Activated T-helper 9 cell treated with anti-CD3 and anti-CD28 coated beads, Interleukin-2, amount 50 U/mL, for 16 hours (primary cell): ENCODE measurements at places on chromosomes 16 and 17.

DNA sequence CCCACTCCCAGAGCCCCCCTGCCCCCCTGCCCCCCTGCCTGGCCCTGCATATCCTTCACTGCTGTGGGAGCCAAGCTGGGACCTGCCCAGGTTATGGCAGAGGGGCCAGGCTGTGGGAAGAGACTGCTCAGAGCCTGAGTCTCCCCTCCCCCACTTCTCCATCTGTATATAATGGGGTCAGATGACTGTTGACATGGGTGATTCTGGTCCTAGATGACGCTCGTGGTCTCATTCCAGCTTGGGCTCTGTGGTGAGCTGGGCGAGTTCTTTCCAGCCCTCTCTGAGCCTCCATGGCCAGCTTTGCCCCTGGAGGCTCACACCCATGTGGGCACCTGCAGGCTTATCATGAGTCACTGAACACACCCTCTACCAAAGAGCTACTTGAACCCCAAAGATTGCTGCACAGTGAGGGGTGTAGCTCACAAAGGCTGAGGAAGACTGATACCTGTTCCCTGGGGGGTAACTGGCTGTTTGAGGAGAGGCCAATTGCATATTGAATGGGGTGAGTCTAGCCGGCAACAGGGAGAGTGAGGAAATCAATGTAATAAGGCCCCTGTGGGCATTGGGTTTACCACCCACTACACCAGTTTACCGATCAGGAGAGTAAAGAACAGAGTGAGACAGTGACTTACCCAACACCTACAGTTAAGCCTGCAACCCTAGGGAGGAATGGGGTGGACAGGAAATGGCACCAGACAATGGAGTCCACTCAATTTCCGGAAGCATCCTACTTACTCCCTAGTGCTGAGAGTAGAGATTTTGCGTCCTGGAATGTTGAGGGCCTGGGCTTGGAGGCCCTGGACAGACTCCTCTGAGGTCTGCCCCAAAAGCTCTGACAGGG is 4.2 kb upstream of the SREBF1 start:
- DNase-seq, result no peak

GRCh38 chr17:76171706-76172105 is 30.7 kb upstream of the FOXJ1 start:
- no peak for DNase-seq

DNA sequence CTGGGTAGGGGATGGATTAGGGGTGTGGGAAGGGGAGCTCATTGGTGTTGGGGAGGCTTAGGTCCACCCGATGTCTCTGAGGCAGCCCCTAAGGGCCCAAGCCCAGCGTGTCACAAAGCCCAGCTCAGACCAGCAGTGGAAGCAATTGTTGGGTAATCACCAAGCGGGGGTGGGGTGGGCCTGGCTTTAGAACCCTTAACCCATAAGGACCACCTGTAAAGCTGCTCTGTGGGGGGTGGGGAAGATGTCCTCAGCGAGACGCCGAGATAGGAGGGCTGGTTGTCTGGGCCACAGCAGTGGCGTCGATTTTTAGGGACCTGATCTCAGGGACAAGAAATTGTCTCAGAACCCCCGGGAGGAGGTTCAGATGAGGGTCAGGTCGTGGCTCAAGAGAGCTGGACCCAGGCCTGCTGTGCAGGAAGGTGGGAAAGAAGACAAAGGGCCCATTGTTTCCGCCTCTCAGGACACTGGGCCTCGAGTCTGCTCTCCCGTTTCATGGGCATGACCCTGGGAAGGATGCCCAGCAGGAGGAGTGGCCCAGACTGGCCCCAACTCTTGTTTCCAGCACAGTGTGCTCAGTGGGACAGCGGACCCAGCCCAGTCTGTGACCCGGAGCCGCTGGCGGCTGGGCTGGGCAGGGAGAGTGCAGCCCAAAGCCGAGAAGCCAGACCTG is 15.9 kb downstream of the ST6GALNAC2 start:
- no peak for DNase-seq

GRCh38 chr17:51238255-51238887 is 21.5 kb downstream of the MBTD1 start:
- no peak for DNase-seq

DNA sequence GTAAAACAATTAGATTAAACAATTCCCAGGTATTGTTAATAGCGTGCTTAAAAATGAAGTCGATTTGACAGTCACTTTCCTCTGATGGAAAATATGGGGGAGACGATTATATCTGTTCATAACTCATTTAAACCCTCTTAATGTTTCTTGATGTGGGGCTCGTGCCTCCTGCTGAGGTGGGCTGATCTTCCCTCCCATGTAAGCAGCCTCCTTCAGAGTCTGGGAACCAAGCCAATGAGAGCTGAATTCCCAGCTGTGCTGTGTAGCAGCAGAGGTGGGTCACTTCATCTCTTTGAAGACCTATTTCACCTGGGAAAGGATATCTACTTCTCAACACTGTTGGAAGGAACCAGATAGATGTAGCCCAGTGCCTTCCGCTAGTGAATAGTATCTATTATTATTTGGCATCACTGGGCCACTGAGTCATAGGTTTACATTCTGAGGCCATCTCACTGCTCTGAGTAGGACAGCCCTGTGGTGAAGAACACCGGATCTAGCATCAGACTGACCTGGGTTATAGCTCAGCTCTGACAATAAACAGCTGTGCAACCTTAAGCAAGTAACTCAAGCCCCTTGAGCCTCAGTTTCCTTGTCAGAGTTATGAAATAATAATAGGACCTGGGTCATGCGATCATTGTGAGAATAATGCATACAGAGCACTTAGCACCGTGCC is 85.3 kb upstream of the C16orf82 start:
- no peak for DNase-seq

GRCh38 chr17:68054296-68054900 is 18.9 kb downstream of the KPNA2 start:
- no peak for DNase-seq

DNA sequence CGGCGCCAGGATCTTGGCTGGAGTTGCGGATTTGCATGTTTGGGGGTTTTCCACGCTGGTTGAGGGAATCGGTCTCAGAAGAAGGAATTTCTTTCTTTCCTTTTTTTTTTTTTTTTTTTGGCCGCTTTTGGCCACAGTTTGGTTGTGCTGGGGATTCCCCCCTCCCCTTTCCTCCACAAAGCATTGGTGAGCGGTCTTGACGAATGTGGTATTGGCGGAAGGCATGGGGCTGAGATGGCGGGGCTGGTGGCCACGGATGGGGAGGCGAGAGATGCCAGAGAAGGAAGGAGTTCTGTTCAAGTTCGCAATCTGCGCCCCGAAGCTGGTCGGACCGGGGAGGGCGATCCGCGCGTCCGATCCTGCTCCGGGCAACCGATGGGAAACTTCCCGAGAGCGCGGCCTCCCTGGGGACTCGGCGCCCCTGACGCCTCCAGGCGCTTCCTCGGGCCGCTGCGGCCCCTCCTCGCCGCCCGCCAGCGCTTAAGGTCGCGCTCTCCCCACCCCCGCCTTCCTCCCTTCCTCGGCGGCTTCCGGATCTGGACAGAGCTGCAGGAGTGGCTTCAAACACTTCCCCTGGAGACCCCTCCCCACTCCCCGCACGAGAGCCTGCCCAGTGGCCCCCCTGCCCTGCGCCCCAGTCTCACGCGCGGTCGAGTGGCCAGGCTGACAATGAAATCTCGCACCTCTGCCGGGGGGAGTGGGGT is 43.2 kb downstream of the RAI1 start:
- no peak for DNase-seq

- no peak for DNase-seq
Measured at GRCh38 chr17:5596421-5596820, 12.1 kb upstream of the NLRP1 start.

DNA sequence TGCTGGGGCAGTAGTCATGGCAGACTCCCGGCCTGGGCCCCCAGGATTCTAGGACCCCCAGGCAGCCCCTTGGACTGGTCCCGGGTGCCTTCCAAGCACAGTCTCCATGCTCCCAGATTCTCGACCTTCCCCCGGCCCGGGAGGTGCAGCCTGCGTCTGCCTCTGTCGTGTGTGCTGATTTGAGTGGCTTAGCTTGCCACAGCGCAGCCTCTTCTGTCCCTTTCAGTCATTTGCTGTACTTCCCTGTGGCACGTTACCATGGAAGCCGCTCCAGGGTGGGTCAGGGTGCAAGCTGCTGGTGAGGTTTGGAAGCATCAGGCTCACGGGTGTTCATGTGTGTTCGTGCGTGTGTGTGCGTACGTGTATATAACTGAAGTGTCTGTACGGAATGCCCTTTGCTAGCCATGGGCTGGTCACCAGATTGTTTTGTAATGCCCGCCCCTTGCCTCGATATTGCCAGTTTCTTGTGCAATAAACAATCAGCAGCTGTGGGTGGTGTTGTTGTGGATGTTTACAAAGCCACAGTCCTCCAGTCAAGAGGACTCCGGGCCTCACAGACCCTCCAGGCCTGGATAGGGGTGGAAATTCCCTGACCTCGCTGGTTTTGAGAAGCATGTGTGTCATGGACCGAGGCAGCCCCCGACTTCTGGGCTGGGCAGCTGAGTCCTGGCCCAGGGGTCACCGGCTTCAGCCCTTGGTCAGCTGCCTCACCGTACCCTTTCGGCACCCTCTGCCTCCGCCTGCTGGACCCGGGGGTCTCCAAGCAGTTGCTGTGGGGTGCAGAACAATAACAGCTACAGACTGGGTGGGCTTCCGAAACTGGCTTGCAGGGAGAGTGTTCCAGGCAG is 9.7 kb upstream of the CLEC18A start:
- no peak for DNase-seq

DNA sequence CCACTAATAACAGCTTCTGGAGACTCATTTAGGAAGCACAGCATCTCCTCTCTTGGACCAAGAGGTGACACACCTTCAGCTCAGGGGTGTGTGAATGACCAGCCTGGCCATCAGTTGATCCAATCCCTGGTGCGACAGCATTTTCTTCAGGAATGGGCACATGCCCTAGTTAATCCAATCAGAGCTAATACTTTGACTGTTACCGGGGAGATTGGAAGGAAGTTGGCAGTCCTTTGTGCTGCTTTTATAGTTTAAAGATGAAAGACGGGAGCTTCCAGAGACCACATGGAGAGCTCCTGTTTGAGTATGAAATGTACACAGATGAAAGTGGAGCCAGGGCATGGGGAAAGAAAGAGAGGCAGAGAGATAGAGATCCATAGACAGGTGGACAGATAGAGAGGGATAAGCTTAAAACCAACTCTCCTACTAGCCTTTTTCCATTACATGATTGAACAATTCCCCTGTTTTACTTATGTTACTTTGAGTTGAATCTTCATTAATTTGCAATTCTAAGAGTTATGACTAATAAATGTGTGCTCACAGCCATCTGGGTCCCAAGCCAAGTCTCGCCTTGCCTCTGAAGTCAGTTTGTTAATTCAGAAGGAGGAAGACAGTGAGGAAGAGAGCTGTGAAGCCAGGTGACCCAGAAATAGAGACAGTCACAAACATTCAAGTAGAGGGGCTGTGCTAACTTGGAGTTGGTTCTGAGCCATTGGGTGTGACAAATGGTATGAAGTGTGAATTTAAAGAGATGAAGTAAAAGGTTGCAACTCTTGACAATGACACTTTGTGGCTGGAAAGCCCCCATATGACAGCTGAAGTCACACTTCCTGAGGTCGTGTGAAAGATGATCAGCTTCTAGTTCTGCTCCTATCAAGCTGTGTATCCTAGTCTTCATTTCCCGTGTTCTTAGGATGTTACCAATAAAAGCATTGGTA is 120.0 kb upstream of the GOT2 start:
- no peak for DNase-seq

GRCh38 chr16:48162839-48163410 is 7.1 kb upstream of the ABCC12 start:
- DNase-seq, result no peak

DNA sequence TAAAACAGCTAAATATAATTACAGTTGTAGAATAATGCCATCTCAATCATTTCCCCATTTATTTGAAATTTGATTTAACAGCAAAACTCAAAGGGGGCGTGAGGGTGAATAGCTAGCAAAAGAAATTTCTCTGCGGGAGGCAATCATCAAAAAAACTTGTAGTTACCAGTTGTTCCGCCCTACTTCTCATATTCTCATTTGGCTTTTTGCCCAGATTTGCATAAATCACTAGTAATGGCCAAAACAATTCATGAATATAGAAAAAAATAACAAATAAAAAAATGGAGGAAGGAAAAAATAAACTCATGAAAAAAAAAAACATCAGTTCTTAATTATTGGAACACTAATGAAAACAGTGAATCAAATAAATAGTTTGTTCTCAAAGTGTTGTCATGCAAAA is 722.6 kb upstream of the KIF2B start:
- DNase-seq, result no peak

DNA sequence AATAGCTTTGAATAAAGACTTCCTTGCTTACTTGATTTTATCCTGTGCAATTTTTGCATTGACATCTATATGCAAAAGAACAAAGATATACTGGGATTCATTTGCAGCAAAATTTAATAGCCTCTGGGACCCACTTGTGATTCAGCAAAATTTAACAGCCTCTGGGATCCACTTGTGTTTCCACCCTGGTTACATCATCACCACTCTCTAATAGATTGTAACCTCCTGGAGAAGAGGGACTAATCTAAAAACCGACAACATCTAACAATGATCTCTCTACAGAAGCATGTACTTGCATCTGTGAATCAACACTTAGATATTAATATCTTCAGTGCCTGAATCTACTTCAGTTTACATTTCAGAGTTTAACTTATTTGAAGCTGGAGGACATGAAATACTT is 202.0 kb upstream of the CPHXL start:
- DNase-seq, result no peak

- no peak for DNase-seq
Measured at GRCh38 chr17:61076621-61077031, 323.0 kb upstream of the TBX2 start.

GRCh38 chr17:81471818-81472456 is 40.7 kb downstream of the ACTG1 start:
- no peak for DNase-seq

DNA sequence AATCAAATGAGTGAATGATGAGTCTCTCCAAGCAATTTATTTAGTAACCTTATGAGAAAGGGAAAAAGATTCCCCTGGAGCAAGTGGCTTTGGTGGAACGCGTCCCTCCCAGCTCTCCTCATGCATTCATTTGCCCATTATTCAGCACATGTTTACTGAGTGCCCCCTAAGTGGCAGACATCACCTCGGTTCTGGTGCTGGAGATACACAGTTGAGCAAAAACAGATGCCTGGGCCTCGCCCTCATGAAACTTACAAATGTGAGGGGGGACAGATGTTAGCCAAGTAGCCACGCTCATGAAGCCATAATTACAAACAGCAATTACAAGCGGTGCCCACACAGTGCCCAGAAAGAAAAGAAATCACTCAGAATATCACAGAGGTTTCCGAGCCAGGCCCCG is 45.1 kb upstream of the CIBAR2 start:
- DNase-seq, result no peak

DNA sequence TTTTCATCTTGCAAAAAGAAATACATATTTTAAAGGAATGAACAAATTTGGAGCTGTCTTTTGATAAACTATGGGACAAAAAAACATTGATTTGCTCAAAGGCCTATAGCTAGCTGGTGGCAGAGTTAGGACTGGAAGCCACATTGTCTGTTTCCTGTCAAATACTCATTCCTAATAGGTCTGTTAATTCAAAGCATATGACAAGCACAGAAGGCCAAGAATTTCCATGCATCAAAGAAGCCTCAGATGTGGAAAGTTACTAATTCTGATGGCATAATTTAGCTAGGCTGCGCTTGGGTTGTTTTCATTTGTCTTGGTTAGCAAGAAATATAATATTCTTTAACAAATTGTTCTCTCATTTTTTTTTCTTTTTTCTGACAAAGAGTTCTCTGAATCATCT is 98.0 kb downstream of the CDK5R1 start:
- DNase-seq, result no peak
